ENCODE measurements at places on chromosomes 4 and X. TPM values are rescaled to one million over a fixed set of nuclear protein-coding genes. Genes with fewer than 3 reads are reported as not detected.

DNA sequence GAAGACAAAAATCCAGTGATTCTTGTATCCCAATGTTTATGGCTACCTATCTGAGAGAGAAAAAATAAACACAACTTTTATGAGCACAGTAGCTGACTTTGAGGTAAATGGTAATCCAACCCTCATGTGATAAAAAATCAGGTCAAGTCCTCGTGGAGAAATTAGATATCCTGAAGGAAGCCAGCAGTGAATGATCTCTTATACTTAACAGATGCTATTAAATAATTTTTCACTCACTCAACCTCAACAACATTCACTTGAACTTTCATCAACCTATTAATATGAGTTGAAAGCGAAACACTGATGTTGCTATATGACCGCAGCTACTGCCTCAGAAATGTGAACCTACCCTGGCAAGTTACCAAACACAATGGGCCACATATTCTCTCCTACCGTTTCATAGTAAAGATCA lies 105.4 kb downstream of the GPC3 start:
- H3K27me3 ChIP-seq: no peaks in the 10 kb centered on the region
- no peaks in the 10 kb centered on the region for H3K4me1 ChIP-seq
- H3K27ac ChIP-seq: no peak overlapping the region
- no peak overlapping the region for H3K4me3 ChIP-seq

DNA sequence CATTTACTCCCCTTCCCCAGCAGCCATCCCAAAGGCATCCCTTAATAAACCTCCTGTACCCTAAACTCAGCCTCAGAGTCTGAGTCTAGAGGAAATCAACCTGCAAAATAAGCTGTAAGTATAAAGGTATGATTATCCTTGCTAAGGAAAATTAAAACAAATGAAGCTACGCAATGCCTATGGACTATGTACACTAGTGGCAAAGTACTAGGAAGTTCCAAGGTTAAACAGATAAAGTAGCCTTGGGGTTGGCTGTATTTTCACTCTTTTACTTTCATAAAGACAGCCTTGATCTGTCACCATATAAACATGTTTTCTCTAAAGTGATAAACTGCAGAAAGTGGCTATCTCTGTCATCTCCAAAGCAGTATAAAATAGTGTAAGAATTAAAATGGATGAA lies 35.9 kb downstream of the MAP3K15 start:
- DNase-seq: no peak
- H3K27ac ChIP-seq: no peak overlapping the region
- no peaks in the 10 kb centered on the region for H3K4me1 ChIP-seq

DNA sequence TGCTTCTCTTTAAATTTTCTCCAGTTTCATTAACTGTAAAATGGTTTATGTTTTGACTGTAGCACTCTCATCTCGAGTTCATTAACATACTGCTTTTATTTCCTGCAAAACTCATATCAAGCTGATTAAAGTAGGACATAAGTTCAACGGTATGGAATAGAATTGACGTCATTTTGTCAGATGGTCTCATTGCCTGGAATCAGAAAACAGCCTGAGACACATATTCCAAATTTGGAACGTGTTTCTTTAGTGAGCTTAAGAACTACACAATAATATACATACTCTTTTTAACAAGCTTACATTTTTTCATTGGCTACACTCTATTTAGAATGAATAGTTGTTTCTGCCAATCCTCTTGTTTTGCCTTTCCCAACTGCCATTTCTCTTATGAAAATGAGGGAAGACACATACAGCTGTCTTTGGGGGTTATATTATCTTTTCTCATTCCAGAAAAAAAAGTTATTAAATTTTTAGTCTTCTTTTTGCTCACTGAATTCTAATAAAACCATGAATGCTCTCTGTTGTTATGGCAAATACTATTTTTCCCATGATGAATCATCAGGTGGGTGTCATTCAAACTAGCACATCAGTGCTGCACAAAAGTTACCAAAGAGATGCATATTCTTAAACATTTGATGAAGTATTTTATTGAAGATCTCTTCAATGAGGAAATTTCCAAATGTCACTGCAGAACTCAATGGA lies 162.8 kb downstream of the GABRB1 start:
- H3K27me3 ChIP-seq: no peaks in the 10 kb centered on the region
- H3K4me3 ChIP-seq: no peak overlapping the region
- DNase-seq: no peak
- no peaks in the 10 kb centered on the region for H3K36me3 ChIP-seq
- no peaks in the 10 kb centered on the region for H3K4me1 ChIP-seq

DNA sequence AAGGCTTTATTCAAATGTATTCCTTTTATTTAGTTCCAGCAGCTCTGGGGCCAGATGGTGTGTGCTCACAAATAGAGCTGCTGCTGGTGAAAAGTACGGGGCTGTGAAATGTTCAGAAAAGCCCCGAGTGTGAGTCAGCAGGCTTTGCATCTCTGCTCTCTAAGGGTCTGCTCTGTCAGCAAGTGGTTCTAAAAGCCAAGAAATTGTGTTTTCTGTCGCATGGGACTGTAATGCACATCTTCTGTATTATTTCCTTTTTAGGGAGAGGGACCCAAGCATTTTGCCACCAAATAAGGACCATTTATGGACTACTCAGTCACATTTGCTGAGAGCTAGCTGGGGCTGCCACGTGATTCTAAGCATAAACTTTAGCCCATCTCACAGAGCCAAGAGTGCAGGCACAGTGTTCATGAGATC lies 82.9 kb upstream of the NHS start:
- H3K36me3 ChIP-seq: no peaks in the 10 kb centered on the region
- no peaks in the 10 kb centered on the region for H3K4me1 ChIP-seq
- peaks cover 3% of the 10 kb centered on the region for H3K27me3 ChIP-seq
- H3K4me3 ChIP-seq: no peak overlapping the region
- no peak overlapping the region for H3K27ac ChIP-seq

- DNase-seq: no peak
- no peak overlapping the region for H3K27ac ChIP-seq
- H3K36me3 ChIP-seq: no peaks in the 10 kb centered on the region
Observed at GRCh38 chrX:39388730-39389129, 587.5 kb downstream of the MID1IP1 start.

DNA sequence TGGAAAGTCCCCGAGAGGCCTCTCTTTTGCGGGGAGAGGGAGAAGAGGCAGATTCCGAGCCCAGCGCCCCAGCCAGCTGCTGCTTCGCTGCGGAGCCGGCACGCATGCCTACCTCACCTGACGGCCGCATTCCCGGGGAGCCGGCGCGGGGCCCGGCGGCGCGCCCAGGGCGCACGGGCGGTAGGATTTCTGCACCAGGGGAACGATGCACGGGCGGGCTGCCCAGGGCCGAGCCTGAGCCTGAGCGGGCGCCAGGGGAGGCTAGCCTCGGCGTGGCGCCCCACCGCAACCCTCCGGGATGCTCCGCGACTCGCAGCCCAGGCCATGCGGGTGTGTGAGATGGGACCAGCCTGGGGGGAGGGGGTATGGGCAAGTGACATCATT lies 81.3 kb upstream of the SCML1 start:
- no peak for DNase-seq
- no peak overlapping the region for H3K27ac ChIP-seq
- H3K4me3 ChIP-seq: no peak overlapping the region
- peaks cover 3% of the 10 kb centered on the region for H3K4me1 ChIP-seq
- H3K36me3 ChIP-seq: no peaks in the 10 kb centered on the region
- H3K27me3 ChIP-seq: peaks cover 3% of the 10 kb centered on the region

- H3K4me1 ChIP-seq: peaks cover 5% of the 10 kb centered on the region
- H3K36me3 ChIP-seq: no peaks in the 10 kb centered on the region
- no peak overlapping the region for H3K4me3 ChIP-seq
Observed at GRCh38 chr4:149997881-149998421, 80.3 kb upstream of the DCLK2 start.

DNA sequence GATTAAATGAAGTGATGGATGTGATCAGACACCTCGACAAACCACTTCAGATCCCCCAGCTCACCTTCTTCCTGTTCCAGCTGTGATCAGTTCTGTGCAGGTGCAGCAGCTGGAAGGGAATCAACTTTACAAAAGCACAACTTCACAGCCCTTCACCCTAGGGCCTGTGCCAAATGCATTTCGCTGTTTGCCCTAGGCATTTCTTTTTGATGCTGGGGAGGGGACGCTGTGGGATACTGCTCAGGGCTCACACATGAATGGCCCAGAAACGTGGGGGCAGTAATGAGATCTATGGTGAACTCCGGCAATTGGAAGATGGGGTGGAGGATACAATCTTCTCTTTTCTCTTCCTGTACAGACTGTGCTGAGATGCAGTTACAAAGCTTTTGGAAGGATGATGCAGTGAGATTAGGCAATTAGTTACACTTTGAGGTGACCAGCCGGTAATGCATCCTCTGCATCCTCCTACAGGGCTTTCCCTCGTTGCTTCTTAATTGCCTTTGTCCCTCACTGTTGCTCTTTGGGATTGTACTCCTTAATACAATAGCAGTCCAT lies 215.1 kb upstream of the PITX2 start:
- no peaks in the 10 kb centered on the region for H3K36me3 ChIP-seq
- H3K27me3 ChIP-seq: no peaks in the 10 kb centered on the region
- H3K4me3 ChIP-seq: no peak overlapping the region
- H3K4me1 ChIP-seq: peaks cover 4% of the 10 kb centered on the region

- H3K27ac ChIP-seq: no peak overlapping the region
- no peaks in the 10 kb centered on the region for H3K4me1 ChIP-seq
- H3K36me3 ChIP-seq: no peaks in the 10 kb centered on the region
- no peak for DNase-seq
Observed at GRCh38 chr4:41883988-41884734, 51.1 kb upstream of the TMEM33 start.

- no peaks in the 10 kb centered on the region for H3K36me3 ChIP-seq
- no peak overlapping the region for H3K4me3 ChIP-seq
- H3K27me3 ChIP-seq: peaks cover 16% of the 10 kb centered on the region
Observed at GRCh38 chrX:39063037-39063436, 261.8 kb downstream of the MID1IP1 start.

DNA sequence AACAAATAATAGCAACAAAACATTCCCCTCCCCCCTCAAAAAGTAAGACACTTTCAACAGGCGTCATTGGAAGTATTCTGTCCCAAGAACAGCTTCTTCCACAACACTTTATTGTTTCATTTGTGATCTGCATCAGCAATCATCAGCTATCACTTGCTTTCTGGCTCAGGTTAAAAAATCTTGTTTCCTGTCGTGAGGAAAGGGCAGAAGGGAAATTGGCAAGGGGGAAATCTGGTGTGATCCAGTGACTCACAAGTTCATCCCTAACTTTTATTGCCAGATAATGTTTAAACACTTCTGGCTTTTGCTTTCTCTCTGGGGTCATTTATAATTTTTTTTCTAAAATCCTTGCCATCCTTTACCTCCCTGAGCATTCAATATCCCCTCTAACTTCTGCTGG lies 247.4 kb upstream of the GIMD1 start:
- no peak for DNase-seq
- H3K36me3 ChIP-seq: no peaks in the 10 kb centered on the region
- no peaks in the 10 kb centered on the region for H3K4me1 ChIP-seq
- H3K4me3 ChIP-seq: no peak overlapping the region

- peak; percentile 45 for DNase-seq
- 0 out of 2 replicates have a peak, but pooled peaks cover 3% of the 10 kb centered on the region for H3K36me3 ChIP-seq
- H3K4me3 ChIP-seq: no peak overlapping the region
- peaks cover 50% of the 10 kb centered on the region for H3K4me1 ChIP-seq
- H3K27me3 ChIP-seq: no peaks in the 10 kb centered on the region
Observed at GRCh38 chr4:7906171-7906701, 33.4 kb downstream of the AFAP1 start.

DNA sequence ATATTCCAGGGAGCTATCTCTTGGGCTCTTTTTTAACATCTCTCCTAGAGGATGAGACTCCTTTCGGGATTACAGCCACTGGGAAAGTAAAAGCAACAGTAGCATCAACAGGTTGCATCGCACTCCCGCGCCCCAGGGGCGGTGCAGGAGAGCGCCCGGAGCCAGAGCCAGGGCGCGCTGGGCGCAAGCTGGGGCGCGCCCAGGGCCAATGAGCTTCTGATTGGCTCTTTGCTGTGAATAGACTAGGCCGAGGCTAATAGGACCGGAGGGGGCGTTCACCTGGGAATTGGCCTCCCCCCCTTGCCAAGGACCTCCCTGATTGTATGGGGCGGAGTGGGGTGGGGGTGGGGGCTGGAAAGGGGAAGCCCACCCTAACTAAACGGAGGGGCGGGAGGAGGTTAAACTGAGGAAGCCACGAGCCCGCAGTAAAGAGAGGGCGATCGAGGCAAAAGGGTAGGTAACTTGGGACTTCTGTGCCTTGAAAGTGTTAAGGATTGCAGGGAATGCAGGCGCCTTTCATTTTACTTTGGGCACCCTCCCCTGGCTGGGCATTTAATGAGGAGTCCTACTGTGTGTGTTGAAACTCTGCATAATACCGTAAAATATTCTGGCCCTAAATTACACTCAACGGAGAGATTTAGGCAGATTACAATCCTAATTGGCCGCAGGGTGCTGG lies 1.1 kb upstream of the ATOH1 start:
- H3K27me3 ChIP-seq: peaks cover 57% of the 10 kb centered on the region
- H3K4me3 ChIP-seq: no peak overlapping the region
- no peaks in the 10 kb centered on the region for H3K4me1 ChIP-seq
- H3K36me3 ChIP-seq: no peaks in the 10 kb centered on the region
- no peak overlapping the region for H3K27ac ChIP-seq

DNA sequence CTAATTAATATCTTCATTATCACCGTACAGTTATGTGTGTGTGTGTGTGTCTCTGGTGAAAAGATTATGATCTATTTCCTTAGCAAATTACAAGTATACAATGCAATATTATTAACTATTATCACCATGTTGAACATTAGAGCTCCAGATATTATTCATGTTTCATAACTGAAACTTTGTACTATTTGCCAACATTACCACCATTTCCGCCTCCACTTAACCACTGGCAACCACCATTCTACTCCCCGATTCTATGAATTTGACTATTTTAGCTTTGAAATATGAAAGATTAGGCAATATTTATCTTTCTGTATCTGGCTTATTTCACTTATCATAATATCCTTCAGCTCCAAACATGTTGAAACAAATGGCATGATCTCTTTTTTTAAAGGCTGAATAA lies 717.9 kb downstream of the ARAP2 start:
- H3K27me3 ChIP-seq: no peaks in the 10 kb centered on the region
- no peaks in the 10 kb centered on the region for H3K36me3 ChIP-seq
- DNase-seq: no peak
- no peak overlapping the region for H3K4me3 ChIP-seq

DNA sequence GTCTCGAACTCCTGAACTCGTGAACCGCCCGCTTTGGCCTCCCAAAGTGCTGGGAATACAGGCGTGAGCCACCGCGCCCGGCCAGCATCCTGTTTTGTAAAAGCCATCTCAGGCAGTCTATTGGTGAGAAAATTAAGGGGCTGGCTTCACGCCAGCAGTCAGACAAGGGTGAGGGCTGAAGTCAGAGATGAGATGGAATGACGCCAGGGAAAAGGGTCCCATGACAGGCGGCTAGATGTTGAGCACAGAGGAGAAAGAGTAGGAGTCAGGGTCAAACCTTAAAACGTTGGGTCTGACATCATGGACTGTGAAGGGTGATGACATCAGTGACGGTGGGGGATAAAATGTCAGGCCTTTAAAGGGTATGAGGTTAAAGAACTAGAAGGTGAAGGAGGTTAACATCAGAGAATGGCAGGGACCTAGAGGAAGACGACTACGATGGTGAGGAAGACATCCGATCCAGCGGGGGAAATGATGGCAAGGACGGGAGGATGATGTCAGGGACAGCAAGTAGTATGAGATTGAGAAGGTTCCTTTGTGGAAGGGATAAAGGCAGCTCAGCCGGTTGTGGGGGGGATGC lies 504 bp upstream of the RBM3 start:
- H3K4me1 ChIP-seq: peaks cover 5% of the 10 kb centered on the region
- no peak for DNase-seq
- H3K36me3 ChIP-seq: peaks cover 23% of the 10 kb centered on the region
- H3K27ac ChIP-seq: peak overlapping the region; percentile 96
- no peaks in the 10 kb centered on the region for H3K27me3 ChIP-seq

The VCX3B gene
- polyA plus RNA-seq: not detected

The CLNK gene
- polyA plus RNA-seq: not detected

The STOX2 gene
- polyA plus RNA-seq: 1.8 TPM

The JADE1 gene
- polyA plus RNA-seq: 12.0 TPM

The RTL5 gene
- polyA plus RNA-seq: 2.5 TPM

The PHOX2B gene
- not detected for polyA plus RNA-seq

Measured in IMR-90 (cell line).